ENCODE measurements at places on chromosomes 16 and 17. TPM values are rescaled to one million over a fixed set of nuclear protein-coding genes. Genes with fewer than 3 reads are reported as not detected.

GRCh38 chr17:28812748-28813377 is 29.7 kb downstream of the FAM222B start:
- no peak for DNase-seq

DNA sequence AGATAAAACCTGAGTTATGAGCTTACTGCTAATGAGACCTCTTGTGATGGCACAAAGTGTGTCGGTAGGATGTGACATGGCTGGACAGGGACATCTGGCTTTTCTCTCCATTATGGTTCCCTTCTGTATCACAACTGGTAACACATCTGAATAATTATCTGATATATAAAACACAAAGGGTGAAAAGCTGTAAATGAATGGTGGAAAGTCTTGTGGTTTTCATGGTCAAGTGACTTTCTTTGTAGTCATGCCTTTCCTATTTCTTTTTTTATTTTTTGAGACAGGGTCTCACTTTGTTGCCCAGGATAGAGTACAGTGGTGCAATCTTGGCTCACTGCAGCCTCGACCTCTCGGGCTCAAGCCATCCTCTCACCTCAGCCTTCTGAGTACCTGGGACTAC is 35.3 kb upstream of the ZFHX3 start:
- no peak for DNase-seq

The AKAP10 gene
- total RNA-seq = 13.9 TPM

The MYH8 gene
- total RNA-seq = not detected

All from heart right ventricle (tissue), 16 donors.